Stimulated activated CD8-positive, alpha-beta memory T cell treated with anti-CD3 and anti-CD28 coated beads, Interleukin-7, amount 100 ng/mL, for 4 hours (primary cell): ENCODE measurements at places on chromosomes 12 and 14.

DNA sequence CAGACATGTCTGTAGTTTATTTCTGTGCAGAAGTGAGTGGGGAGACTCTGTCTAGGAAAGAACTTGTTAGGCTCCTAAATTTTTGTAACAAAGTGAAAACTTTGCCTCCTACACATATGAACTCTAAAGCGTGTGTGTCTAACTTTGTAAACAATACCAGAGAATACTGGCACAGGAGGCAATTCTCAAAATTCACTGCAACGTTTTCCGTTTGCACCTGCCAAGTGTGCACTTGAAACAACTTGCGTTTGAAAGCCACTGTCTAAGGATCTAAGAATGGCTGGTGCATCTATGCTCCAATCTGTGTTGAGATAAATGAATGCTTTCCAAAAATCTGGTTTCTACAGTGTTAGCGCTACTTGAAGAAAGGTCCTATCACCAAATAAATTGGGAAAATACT, 15.3 kb downstream of the GRIP1 start:
- no peak for DNase-seq

- peak; percentile 6 for DNase-seq
These were observed 196.6 kb downstream of the PCNX1 start for GRCh38 chr14:71103662-71104484.

GRCh38 chr12:125272383-125272933, 207.2 kb downstream of the AACS start:
- no peak for DNase-seq

DNA sequence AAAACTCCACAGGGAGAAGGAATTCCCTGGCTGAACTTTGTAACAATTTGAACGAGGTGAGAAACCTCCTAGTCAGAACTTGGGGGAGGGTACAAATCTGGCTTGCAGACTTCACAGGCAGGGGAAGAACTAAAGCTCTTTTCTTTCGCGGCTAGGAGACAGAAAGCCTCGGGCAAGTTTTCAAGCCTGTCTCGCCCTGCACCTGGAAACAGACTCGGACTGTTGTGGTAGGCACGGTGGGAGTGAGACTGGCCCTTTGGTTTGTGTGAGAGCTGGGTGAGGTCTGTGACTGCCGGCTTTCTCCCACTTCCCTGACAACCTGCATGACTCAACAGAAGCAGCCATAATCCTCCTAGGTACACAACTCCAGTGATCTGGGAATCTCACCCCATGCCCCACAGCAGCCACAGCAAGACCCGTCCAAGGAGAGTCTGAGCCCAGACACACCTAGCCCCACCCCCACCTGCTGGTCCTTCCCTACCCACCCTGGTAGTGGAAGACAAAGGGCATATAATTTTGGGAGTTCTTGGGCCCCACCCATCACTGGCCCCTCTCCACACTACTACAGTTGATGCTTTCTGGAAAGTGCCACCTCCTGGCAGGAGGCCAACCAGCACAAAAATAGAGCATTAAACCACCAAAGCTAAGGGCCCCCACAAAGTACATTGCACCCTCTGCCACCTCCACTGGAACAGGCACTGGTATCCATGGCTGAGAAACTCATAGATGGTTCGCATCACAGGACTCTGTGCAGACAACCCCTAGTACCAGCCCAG, 102.7 kb upstream of the ST8SIA1 start:
- no peak for DNase-seq

DNA sequence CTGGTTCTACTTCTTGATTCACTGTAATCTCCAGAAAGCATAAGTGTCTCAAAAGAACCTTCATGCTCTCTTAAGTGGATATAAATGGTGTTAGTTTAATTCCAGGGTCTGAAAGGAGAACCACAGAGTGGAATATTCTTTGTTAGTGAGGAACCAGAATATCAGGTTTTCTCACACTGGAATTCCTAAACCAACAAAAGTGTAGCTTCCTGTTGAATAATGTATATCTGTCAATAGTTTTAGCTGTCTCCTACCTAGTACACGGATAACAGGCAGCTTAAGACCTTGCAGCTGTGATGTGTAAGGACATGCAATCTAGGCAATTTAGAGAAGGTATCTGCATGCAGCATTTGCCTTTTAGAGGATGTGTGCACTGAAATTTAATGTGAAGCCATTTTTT, 24.0 kb downstream of the LRIG3 start:
- DNase-seq = no peak

DNA sequence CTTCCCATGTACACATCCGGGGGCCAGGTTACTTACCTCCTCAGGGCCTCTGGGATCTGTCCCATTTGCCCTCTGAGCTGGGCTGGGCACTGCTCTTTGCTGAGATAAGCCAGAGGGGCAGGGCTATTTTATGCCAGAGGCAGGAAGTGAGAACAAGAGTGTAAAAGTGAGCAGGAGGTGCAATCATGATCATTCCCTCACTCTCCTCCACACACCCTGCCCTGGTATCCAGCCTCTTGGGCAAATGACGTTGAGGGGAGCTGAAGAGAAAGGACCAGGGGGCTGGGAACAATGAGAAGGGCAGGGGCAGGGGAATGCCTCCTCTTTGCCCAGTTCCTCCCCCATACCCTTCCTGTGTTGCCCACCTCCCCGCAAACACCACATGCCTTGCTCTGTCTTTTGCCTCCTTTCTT, 4.2 kb downstream of the LPAR5 start:
- DNase-seq = no peak

DNA sequence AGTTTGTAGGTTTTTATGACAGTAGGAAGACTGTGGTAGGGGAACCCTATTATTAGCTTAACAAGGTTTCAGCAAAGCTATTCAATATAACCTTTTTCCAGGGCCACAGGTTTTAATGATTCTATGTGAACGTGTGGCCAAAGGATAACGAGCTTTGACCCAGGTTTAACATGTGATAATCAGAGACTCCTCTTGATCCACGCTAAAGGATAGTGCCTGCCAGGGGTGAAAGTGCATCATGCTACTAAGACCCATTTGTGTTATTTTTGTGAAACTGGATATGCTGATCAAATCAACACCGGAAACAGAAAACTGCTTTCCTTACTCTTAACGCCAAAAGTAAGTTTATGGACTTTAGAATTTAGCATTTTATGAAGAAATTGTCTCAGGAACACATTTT, 909 bp upstream of the TAOK3 start:
- DNase-seq = no peak

- DNase-seq = no peak
These were observed 67.0 kb downstream of the SYT1 start for GRCh38 chr12:78931466-78931990.

DNA sequence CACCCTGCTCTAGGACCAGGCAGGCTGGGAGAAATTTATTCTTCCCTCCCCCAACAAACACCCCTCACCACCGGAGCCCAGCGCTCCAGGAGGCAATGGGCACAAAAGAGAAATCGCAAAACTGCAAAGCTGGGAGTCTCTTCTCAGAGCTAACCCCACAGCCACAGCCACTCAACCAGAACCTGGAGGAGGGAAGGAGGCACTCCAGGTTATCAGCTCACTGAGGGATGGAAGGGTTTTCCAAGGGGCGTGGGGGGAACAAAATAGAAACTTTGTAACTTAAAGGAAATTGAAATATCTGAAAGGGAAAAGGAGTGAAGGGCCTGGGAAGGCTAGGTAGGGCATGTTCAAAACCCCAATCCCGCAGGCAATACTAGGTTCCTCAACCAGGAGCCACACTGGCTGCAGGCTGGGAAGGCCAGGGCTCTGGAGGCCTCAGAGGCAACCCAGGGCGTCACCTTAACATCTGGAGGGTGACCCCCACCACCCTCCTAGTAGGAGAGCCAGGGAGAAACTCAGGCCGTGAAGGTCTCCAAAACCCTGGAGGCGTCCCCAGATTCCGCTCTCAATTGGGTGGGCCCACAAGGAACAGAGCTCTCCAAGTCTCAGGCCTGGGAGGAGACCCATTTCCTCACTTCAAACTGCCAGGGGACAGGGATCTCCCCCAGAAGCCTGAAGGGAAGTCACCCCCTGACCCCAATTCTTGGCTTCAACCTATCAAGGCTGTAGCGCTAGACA, 3.2 kb downstream of the KDM2B start:
- DNase-seq = no peak

- no peak for DNase-seq
These were observed 24.6 kb upstream of the NUDT14 start for GRCh38 chr14:105205673-105206208.

GRCh38 chr12:57454566-57455373, at the start of gene INHBE:
TSS of gene INHBE (plus strand) at chr12:57455307. CDS start at chr12:57455537, 230 bp downstream.
- DNase-seq = no peak

GRCh38 chr12:54296393-54297099, 4.3 kb downstream of the NFE2 start:
- DNase-seq = no peak

- peak; percentile 79 for DNase-seq
These were observed at the start of gene KDM5A for GRCh38 chr12:389142-390096. TSS of gene KDM5A (minus strand) at chr12:389320. CDS start at chr12:389091, 229 bp downstream.

DNA sequence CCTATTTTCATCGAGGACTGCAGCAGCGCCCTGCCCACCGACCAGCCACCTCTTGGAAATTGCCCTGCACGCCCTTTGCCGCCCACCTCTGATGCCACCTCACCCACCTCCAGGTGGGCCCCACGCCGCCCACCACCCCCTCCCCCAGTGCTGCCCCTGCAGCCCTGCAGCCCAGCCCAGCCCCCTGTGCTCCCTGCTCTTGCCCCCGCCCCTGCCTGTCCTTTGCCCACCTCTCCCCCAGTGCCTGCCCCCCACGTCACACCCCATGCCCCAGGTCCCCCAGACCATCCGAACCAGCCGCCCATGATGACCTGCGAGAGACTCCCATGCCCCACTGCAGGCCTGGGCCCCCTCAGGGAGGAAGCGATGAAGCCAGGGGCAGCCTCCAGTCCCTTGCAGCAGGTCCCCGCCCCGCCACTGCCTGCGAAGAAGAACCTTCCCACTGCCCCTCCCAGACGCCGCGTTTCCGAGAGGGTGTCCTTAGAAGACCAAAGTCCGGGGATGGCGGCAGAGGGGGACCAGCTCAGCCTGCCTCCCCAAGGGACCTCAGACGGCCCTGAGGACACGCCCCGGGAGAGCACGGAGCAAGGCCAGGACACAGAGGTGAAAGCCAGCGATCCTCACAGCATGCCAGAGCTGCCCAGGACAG, 96.5 kb downstream of the LGMN start:
- DNase-seq = no peak

GRCh38 chr12:5073853-5074252, 30.2 kb downstream of the KCNA5 start:
- no peak for DNase-seq

DNA sequence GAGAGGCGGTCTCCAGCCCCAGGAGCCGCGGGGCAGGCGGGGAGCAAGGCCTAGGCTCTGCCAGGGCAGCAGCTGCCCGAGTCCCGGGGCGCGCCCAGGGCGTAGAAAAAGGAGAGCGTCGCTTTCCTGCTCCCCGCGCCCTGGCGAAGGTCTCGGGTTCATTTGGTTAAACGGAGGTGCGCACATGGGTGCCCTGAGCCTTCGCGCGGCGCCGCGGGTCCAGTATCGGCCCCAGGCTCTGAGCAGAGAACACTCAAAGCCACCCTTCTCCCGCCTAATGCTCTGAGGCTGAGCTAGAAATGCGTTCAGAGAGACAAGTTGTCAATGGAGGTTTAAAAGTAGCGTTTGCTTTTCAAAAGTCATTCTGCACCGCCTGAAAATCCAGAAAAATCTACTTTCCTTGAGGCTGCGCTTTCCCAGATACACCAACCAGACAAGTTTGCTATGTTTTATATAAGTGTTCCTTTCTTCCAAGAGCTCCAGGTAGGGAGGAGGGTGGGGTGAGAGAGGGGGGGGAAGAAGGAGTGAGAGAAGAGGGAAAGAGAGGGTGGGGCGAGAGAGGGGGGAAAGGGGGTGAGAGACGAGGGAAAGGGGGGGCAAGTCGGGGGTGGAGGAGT, 1.5 kb downstream of the TMEM132C start:
- DNase-seq = no peak

GRCh38 chr14:47978871-47979270, 303.5 kb upstream of the MDGA2 start:
- no peak for DNase-seq

DNA sequence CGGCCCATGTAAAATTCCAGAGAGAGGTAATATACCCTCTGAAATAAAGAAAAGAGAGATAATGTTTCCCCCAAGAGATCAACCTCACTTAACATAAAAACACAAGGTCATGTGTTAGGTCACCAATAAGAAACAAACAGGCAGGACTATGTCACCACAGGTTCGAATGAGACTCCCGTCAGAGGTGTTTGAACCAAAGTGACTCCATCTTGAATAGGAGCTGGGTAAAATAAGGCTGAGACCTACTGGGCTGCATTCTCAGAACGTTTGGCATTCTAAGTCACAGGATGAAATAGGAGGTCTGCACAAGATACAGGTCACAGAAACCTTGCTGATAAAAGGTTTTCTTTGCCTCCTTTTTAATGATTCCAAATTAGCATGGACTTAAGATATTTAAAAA, 6.5 kb downstream of the PYGL start:
- no peak for DNase-seq

DNA sequence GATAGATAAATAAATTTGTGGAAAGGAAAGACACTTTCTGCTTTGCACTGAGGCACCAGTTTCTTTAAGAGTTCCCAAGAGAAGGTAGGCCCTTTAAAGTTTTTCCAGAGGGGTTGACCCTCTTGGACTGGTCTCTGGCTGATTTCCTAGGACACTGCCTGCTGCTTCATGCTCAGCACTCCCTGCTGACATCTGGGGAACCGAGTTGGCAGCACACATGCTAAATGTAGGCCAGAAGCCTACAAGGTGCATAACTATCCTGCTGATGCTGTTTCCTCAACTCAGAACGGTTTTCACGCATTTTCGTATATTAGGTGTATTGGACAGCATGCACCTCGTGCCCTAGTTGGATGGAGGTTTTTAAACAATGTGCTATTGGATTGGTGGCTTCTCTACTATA, 887.2 kb upstream of the SEL1L start:
- no peak for DNase-seq

- DNase-seq = no peak
These were observed 126.3 kb downstream of the CACNA1C start for GRCh38 chr12:2179058-2179457.

DNA sequence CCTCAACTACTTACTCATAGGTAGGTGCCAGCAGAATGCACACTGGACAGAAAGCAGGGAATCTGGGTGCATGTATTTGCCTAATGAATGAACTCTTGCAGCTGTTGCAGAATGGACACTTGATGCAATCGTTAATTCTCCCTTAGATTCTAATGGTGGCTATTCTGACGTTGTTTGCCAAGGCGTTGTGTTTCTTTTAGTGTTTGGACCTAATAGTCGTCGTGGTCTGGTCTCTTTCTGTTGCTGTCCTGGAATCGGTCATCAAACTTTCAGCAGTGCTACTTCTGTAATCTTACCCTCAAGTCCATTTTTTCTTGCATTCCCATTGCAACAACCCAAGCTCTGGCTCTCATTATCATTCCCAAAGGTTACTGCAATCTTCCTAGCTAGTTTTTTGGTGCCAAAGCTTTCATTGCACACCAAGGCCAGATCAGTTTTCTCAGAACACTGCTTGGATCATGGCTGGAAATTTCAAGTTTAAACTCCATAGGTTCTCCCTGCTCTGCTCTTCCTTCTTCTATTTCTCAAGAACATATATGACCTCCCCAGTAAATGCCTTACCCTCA, 31.3 kb downstream of the BMP4 start:
- no peak for DNase-seq
